GM12878 (cell line): ENCODE measurements at places on chromosomes 1 and 21. TPM values are rescaled to one million over a fixed set of nuclear protein-coding genes. Genes with fewer than 3 reads are reported as not detected.

GRCh38 chr1:66300280-66300971, 233.5 kb upstream of the SGIP1 start:
- H3K27me3 ChIP-seq: no peaks in the 10 kb centered on the region
- H3K4me1 ChIP-seq: peaks cover 19% of the 10 kb centered on the region; the same call in 1 of the 2 replicates
- DNase-seq: no peak
- H3K4me3 ChIP-seq: no peak overlapping the region
- H3K27ac ChIP-seq: peak overlapping the region; percentile 63

DNA sequence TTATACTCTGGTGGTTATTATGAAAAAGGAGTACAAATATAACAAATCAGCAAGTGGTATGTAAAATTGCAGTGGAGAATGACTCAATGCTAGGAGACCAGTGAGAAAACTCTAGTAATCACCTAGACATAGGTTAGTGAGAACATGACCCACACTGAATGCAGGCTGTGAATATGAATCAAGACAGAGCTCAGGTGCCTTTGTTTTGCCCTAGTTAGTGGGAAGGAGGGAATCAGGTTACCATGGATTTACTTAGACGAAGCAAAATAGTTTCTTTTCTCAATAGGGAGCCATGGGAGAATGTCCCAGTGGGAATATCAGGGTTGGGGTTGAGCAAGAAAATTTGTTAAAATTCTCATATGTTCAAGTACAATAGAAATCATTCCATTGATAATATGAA, 10.6 kb upstream of the GCLM start:
- no peak overlapping the region for H3K4me3 ChIP-seq
- no peaks in the 10 kb centered on the region for H3K36me3 ChIP-seq
- no peak overlapping the region for H3K27ac ChIP-seq
- no peaks in the 10 kb centered on the region for H3K27me3 ChIP-seq
- no peaks in the 10 kb centered on the region for H3K4me1 ChIP-seq

- H3K27me3 ChIP-seq: no peaks in the 10 kb centered on the region
- H3K27ac ChIP-seq: no peak overlapping the region
- no peaks in the 10 kb centered on the region for H3K4me1 ChIP-seq
- no peak overlapping the region for H3K4me3 ChIP-seq
- DNase-seq: no peak
Observed at GRCh38 chr1:110307239-110307974, 31.8 kb upstream of the RBM15 start.

ARV1 gene
- 23.2 and 23.7 TPM in 2 replicates for total RNA-seq

ANKRD35 gene
- total RNA-seq: 0.08 TPM in 1 of 2 replicates, not detected in the other
